ENCODE measurements at places on chromosomes 2 and 18. TPM values are rescaled to one million over a fixed set of nuclear protein-coding genes. Genes with fewer than 3 reads are reported as not detected.

The TMEM169 gene
- polyA plus RNA-seq = 14.6 TPM

The KLHL29 gene
- 7.5 TPM for polyA plus RNA-seq

The NYAP2 gene
- not detected for polyA plus RNA-seq

The SELENOI gene
- polyA plus RNA-seq = 24.2 TPM

The CNNM3 gene
- 32.2 TPM for polyA plus RNA-seq

The STK16 gene
- polyA plus RNA-seq = 29.0 TPM

The QPCT gene
- polyA plus RNA-seq = 18.9 TPM

The SCN3A gene
- 0.78 TPM for polyA plus RNA-seq

The DSEL gene
- polyA plus RNA-seq = 20.1 TPM

The RMDN2 gene
- 10.5 TPM for polyA plus RNA-seq

The EPB41L3 gene
- polyA plus RNA-seq = 59.6 TPM

The SDC1 gene
- polyA plus RNA-seq = 20.7 TPM

The RIT2 gene
- not detected for polyA plus RNA-seq

The SNED1 gene
- polyA plus RNA-seq = 7.3 TPM

The KCNE4 gene
- polyA plus RNA-seq = 14.0 TPM

The C1GALT1C1L gene
- 2.0 TPM for polyA plus RNA-seq

The EMILIN1 gene
- polyA plus RNA-seq = 102 TPM

The UGT1A5 gene
- not detected for polyA plus RNA-seq

The ST8SIA5 gene
- 1.2 TPM for polyA plus RNA-seq

The KCNIP3 gene
- polyA plus RNA-seq = 10.0 TPM

The CASP10 gene
- polyA plus RNA-seq = 8.2 TPM

The DIPK1C gene
- 0.53 TPM for polyA plus RNA-seq

The DOK6 gene
- 19.2 TPM for polyA plus RNA-seq

The DSG1 gene
- 0.09 TPM for polyA plus RNA-seq

The VIL1 gene
- polyA plus RNA-seq = 15.3 TPM

The MYOM1 gene
- 6.7 TPM for polyA plus RNA-seq

The CPS1 gene
- polyA plus RNA-seq = 4.7 TPM

The ZAP70 gene
- polyA plus RNA-seq = 0.80 TPM

The MLPH gene
- polyA plus RNA-seq = 4.0 TPM

The TFPI gene
- 30.7 TPM for polyA plus RNA-seq

The CRYGD gene
- polyA plus RNA-seq = not detected

The KCNS3 gene
- 9.8 TPM for polyA plus RNA-seq

The CBLN2 gene
- 11.9 TPM for polyA plus RNA-seq

The NEU2 gene
- polyA plus RNA-seq = not detected

The POTEI gene
- polyA plus RNA-seq = not detected

The ZBTB7C gene
- polyA plus RNA-seq = 13.1 TPM

The LOXHD1 gene
- polyA plus RNA-seq = 0.56 TPM

The FOXD4L1 gene
- polyA plus RNA-seq = 0.50 TPM

The SERPINB10 gene
- 0.26 TPM for polyA plus RNA-seq

The RFTN2 gene
- 36.6 TPM for polyA plus RNA-seq

The SCYGR6 gene
- not detected for polyA plus RNA-seq

The POMC gene
- 2.7 TPM for polyA plus RNA-seq

The NUP35 gene
- 20.6 TPM for polyA plus RNA-seq

The ZNF397 gene
- 51.4 TPM for polyA plus RNA-seq
